ENCODE measurements at places on chromosomes 1 and 21.
A peak's percentile ranks its signal among the peaks of the same experiment; 100 is the strongest.

DNA sequence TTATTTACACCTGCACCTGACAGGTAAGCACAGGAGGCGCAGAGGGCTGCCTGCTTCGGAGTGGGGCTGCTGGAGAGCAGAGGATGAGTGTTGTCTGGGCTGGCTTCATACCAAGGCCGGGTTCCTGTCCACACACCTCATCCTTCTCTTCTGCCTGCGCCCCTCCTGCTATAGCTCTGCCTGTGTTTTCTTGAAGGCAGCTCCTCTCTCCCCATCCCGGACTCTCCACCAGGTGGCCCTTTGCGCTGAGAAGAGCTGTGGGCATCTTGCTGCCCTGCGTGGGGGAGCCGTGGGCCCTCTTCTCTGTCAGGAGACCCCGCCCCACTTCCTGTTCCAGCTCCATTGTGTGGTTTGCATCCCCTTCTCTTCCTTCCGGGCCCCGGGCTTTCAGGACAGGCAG, 35.0 kb downstream of the ARHGEF10L start:
- DNase-seq = no peak

DNA sequence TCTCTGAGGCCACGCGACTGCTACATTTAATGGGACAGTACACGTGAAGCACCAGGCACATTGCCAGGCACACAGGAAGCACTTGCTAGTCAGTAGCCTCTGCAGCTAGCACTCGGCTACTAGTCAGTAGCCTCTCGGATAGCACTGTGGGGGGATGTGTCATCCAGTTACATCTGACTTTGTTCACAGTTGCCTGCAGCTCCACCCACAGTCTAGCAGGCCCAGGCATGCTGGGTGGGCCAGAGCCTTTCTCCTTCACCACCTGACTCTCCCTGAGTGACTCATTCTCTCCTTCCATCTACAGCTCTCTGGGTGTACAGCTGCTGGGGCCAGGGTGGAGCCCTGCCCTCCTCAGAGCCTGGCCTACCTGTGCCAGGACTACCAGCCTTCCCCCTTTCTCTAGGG, 51.5 kb downstream of the PTPRF start:
- DNase-seq = no peak

GRCh38 chr1:118504221-118504644, 319.2 kb upstream of the SPAG17 start:
- no peak for DNase-seq

- no peak for DNase-seq
Observed at GRCh38 chr1:56453016-56453415, 126.3 kb downstream of the PLPP3 start.

DNA sequence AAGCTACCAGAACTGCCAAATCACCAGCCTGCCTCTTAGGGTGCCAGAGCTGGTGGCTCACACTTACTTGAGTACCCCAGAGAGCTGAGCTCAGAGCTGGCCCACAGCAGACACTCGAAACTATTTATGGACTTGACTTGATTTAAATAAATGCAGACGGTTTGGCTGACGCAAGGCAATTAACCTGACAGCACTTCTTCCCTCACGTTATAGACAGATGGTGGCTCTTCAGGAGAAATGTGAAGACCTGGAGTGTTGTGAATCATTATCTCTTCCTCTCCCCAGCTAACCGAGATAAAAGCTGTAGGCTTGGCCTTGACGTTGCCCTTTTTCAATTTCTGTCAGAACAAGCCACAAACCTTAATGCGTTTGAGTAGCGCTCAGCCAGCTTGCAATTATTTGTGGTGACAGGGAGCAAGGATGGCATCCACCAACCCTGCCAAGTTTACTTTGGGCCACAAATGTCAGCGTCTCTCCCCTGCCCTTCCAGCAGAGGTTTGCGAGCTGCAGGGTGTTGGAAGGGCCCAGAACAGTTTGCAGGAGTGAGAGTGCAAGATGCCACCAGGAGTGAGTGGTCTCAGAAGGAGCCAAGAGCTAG, 34.0 kb upstream of the BCAR3 start:
- no peak for DNase-seq

GRCh38 chr1:167517535-167518330, 596 bp downstream of the CD247 start:
- DNase-seq = peak; percentile 75

DNA sequence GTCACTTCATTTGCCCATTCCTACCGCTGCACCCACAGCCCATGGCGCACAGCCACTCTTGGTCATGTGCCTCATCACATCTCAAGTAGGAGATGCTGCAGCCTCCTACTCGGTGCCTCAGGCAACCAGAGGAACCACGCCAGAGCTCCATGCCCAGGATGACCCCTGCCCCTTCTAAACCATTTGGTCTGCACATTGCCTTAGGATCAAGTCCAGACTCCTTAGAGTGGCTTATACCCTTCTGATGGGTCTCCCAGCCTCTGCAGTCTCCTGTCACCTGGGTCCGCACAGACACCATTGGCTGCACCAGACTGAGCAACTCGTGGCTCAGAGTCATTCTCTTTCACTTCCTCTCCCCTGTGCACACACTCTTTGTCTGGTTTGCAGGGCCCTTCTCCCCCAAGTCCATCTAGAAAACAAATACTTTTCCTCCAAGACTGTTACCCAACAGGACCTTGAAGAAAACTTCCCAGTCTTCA, 2.2 kb upstream of the ADORA3 start:
- DNase-seq = no peak

- no peak for DNase-seq
Observed at GRCh38 chr1:216523449-216524190, 100.4 kb upstream of the USH2A start.

GRCh38 chr21:44926331-44927101, 5.8 kb upstream of the ITGB2 start:
- no peak for DNase-seq

DNA sequence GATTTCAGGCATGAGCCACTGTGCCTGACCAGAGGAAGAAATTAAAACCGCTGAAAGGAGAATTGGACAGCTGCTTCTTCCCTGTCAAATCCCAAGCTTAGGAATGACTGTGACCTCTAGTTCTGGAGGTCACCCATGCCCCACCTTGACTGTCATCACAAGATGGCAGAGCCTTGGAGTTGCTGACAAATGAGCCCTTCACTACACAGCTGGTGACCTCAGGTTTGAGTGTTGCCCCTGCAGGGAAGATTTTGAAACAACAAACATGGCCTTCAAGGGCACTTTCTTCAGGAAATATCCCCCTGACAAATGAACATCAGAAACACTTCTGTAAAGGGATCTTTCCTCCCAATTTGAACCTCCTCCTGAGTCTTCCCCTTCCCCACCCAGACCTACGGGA, 6.9 kb upstream of the SLC45A3 start:
- no peak for DNase-seq

DNA sequence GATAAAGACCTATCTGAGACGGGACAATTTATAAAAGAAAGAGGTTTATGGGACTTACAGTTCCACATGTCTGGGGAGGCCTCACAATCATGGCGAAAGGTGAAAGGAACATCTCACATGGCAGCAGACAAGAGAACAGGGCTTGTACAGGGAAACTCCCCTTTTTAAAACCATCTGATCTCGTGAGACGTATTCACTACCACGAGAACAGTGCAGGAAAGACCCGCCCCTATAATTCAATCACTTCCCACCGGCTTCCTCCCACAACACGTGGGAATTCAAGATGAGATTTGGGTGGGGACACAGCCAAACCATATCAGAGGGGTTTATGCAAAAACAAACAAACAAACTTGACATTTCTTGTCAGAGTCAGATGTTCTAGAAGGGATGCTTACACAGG, 89.7 kb downstream of the PLPP3 start:
- no peak for DNase-seq

DNA sequence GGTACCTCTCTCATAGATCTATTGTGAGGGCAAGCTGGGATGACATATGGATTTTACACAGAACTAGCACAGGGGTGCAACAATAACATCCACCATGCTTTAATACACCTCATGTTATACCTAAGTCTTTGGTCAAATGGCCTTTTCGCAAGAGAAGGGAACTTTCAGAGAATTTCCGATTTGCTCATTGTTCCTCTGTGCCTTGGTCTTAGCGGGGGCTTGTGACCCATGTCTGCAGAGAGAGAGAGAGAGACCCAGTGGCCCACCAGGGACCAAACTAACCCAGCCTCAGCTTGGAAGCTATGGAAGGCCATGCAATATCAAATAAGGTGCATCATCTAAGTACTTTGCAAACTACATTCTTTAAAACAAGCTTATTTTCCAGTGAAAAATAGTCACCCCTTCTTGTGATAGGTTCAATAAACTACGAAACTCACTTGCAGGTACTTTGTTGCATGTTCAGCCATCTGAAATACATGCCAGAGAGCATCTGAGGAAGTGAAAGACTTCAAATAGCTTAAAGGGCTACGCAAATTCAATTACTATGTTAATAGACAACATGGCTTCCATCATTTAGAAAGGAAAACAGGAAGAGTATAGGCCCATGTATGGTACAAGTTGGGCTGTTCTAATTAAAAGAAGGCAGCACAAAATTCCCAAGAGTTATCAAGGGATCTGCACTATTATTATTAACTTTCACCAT, 100.7 kb downstream of the KCNN3 start:
- no peak for DNase-seq

DNA sequence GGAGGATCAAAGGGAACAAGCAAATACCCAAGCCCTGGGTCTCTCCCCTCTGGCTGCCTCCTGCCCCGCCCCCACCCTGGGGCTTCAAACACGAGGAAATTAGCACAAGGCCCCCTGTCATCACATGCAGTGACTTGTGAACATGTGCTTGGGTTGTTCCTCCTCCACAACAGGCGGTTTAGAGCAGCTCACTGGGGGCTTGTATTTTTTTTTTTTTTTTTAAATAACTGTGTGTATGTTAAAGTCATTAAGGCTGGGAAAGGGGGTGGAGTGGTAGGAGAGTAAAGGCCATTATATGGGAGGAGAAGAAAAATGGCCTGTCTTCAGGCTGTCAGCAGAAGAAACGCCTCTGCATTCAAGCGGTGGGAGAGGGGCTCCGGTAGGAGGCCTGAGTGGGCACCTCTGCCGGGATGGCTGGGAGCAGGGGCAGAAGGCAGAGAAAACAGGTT, 64.2 kb downstream of the PLXNA2 start:
- DNase-seq = no peak

GRCh38 chr1:89986020-89986419, 8.9 kb upstream of the ZNF326 start:
- DNase-seq = no peak

DNA sequence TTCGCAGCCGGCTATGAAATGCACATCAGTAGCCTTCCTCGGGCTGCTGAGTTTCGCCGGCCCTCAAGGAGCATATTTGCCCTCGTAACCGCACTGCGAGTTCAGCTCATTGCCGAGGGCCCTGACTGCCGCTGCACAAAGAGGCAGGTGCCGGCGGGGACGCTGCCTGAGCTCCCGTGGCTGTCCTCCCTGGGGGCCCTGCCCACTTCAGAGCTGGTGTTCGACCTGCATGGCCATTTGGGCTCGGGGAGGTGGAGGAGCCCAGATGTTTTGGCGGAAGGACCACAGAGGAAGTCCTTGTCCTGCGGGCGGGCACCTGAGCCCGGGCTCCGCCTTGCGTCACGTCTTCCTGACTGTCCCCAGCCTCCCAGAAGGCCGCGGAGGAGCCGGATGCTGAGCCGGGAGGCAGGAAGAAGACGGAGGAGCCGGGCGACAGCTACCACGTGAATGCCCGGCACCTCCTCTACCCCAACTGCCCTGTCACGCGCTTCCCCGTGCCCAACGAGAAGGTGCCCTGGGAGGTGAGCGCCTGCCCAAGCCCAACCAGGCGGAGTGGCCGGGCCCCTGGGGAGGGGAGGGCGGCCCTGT, 29.9 kb upstream of the LRRC3 start:
- DNase-seq = no peak

- no peak for DNase-seq
Observed at GRCh38 chr1:87928623-87929022, 599.9 kb downstream of the LMO4 start.

GRCh38 chr1:106921186-106921585, 135.3 kb upstream of the PRMT6 start:
- DNase-seq = no peak

GRCh38 chr1:94056996-94057395, 64.0 kb downstream of the ABCA4 start:
- DNase-seq = no peak

Data from activated CD4-positive, CD25-positive, alpha-beta regulatory T cell (primary cell).